NCI-H82 (cell line): ENCODE measurements at places on chromosomes 16 and 17.

DNA sequence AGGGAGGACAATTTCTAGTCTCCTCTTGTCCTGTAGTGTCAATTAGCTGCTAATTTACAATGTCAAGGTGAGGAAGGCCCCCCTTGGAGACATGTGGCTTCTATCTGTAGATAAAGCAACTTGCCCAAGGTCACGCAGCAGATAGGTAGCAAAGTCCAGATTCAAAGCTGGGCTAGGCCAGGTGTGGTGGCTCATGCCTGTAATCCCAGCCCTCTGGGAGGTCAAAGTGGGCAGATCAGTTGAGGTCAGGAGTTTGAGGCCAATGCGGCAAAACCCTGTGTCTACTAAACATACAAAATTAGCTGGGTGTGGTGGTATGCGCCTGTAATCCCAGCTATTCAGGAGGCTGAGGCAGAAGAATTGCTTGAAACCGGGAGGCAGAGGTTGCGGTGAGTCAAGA, 11.1 kb downstream of the TRPV3 start:
- DNase-seq = no peak

- peak; percentile 86 for DNase-seq
These were observed 6.0 kb upstream of the MRPL38 start for GRCh38 chr17:75910699-75911098.

- no peak for DNase-seq
These were observed 381.9 kb upstream of the CCL2 start for GRCh38 chr17:33873201-33873617.

DNA sequence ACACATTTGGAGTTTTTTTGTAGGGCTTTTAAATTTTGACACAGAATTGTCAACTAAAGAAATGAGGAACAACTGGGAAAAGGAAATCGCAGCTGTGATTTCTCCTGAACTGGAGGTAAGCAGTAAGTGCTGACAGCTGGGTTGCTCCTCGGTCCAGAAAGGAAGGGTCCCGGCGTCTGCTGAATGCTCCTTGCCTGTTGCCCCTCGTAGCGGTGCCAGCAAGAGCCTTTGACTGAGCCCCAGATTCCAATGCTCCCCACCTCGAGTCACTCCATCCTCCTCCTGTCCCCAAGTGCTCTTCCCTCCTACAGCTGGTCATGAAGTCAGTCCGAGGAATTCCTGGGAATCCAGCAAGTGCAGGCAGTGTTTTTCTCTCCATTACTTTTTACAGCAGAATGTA, 32.0 kb upstream of the ENDOV start:
- DNase-seq = no peak

DNA sequence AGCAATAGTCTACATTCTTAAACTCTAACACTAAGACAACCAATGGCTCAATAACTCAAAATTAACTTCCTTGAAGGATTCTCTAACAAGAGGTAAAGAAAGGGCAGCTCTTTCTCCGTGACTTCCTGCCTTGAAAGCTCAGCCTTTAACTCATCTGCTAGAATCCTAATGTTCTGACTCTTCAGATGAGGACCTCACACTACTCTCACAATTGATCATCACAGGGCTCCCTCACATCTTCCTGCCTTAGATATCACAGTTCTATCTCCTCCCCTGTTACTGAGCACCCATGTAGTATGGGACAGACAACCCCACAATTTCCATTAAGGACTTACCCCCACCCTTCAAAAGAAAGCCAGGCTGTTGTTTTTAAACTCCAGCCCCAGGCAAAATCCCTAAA, 33.5 kb downstream of the SMURF2 start:
- no peak for DNase-seq

GRCh38 chr17:48818361-48818841, 1.4 kb upstream of the TTLL6 start:
- peak; percentile 57 for DNase-seq

GRCh38 chr16:30724641-30725417, 23.4 kb upstream of the PHKG2 start:
- DNase-seq = no peak

DNA sequence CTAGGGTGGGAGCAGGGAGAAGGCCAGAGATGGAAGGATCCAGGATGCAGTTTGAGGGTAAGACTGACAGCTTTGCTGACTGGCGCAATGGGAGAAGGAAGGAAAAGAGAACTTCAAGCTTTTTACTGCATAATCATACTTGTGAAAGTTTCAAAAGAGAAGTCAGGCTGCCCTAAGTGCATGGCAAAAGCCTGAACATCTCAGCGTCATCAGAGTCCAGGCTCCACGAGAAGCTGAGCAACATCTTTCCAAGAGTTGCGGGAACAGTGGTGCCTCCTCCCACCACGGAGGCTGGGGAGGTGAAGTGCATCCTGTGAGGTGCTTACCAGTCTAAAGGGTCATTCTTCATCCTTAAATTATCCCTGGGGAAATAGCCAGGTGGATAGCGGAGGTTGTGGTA, 26.9 kb upstream of the SLC38A8 start:
- no peak for DNase-seq

- DNase-seq = no peak
These were observed 24.0 kb downstream of the CCR7 start for GRCh38 chr17:40541060-40541872.

- peak; percentile 57 for DNase-seq
These were observed 3.6 kb upstream of the USP7 start for GRCh38 chr16:8967132-8967821.

DNA sequence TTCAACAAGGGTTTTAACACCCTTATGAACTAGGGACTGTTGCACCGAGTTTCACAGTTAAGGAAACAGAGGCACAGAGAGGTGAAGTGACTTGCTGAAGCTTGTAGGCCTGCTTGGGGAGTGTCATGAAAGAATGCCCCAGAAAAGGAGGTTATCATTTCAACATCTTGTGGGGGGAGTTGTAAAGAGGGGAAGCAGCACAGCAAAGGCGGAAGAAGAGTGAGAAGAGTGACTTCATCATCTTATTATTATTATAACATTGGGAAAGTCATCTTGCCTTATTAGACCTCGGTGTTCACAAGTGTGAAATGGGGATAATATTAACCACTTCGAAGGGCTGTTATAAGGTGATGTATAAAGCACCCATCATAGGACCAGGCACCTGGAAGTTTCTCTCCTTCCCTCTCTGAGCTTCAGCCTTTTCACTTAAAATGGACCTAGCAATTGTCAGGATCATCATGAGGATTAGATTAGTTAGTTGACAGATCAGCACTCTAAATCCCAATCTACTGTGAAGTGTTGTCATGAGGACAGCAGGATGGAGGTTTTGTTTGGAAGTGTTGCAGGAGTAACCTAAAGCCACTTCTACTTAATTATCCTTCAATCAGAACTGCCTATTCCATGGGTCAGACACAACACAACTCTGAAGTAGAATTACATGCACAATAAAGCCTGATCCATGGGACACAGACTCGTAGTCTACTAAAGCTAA, 2.3 kb downstream of the CCL4 start:
- peak; percentile 74 for DNase-seq

GRCh38 chr17:34464812-34465211, 101.8 kb upstream of the CCL1 start:
- DNase-seq = peak; percentile 46

- no peak for DNase-seq
These were observed 134.4 kb upstream of the NLRP1 start for GRCh38 chr17:5718726-5719125.
